Activated CD4-positive, CD25-positive, alpha-beta regulatory T cell treated with anti-CD3 and anti-CD28 coated beads, Interleukin-2, amount 50 U/mL, for 16 hours (primary cell): ENCODE measurements at places on chromosomes 11 and 22.

DNA sequence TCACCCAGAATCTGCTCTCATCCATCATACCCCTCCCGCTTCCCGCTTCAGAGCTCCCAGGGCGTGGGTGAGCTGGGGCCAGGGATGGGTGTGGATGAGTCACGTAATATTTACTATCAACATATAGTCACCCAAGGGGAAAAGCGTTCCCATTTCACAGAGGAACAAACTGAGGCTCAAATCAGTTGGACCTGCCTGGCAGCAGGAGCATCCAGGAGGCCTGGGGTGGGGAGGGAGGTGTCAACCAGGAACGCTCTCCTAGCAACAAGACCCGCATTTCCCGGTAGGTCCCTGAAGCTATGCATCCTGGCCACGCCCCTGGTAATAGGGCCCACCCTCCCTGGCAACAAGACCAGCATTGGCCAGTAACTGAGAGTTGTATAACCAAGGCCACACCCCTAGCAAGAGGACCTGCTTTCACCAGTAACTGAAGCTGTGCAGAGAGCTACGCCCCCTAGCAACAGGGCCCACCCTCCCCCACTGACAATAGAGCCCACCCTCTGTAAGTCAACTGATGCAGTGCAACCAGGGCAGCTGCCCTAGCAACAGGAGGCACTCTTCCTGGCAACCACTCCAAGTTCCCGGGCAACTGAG is 32.7 kb upstream of the TXNRD2 start:
- no peak for DNase-seq

GRCh38 chr11:106415510-106415909 is 338.0 kb downstream of the AASDHPPT start:
- DNase-seq, result no peak

- DNase-seq, result no peak
Measured at GRCh38 chr11:9211322-9211721, 53.8 kb downstream of the DENND5A start.

DNA sequence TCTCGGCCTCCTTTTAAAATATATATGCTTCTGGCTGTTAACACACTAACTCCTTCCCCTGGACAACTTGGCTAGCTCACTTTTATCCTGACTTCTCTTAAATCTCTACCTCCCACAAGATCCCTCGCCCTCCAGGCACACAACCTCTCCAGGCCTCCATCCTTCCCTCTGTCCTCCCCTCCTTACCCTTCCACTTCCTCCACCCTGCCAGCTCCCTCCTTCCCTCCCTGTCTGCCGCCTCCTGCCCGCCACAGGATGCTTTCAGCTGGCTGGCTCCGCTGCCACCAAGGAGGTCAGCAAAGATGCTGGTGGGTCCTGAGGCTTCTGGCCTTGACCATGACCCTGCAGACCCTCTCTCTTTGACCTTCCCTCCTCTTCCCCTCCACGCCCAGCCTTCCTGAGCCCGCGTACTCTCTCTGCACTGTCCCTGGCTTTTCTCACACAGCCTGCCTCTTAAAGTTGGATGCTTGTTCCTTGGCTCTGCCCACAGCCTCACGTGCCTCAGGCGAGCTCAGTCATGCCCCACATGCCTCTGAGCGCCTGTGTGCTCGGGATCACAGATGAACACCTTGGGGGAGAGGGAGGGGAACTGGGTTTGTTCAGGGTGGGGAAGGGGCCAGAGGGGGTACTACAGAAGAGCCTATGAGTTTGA is 6.7 kb downstream of the NFAM1 start:
- DNase-seq, result no peak

DNA sequence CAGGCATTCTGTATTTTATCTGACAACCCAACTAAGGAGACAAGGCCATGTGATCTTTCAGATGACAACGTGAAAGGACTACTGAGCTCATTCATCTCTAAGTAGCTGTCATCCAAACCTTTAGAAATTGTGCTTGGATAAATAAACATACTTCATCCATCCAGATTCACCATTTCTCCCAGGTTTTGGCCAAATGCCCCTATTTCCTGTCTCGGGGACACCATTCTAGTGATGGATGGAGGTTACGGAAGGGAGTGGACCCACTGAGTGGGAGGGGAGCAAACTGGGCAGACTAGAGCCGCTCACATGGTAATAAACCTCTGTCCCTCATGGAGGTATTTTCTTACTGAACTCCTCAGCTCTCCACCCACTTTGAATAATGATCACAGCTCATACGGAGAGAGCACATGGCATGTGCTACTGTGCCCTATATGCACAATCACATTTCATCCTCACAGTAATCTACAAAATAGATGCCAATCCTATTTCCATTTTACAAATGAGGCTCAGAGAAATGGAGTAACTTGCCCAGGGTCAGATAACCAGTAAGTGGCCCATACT is 114.4 kb downstream of the SLC1A2 start:
- no peak for DNase-seq

GRCh38 chr22:27317096-27317495 is 484.5 kb downstream of the MN1 start:
- no peak for DNase-seq

DNA sequence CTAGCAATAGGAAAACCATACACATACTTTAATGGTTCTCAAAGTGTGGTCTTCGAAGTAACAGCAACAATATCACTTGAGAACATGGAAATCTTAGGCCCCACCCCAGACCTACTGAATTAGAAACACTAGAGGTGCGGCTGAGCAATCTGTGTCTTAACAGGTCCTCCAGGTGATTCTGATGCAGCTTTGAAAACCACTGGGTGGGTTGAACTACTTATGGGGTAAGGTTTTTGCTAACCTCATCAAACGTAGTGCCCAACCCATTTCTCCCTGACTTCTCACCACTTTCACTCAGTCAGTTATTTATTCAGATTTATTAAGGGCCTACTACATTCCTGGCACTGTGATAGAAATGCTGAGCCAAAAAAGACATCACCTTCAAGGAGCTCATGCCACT is 3.7 kb downstream of the MPZL2 start:
- no peak for DNase-seq
